Gastroesophageal sphincter (tissue), 4 donors: ENCODE measurements at places on chromosomes 13 and 19.
A peak's percentile ranks its signal among the peaks of the same experiment; 100 is the strongest.

GRCh38 chr13:74530011-74530410, 395.8 kb upstream of the KLF12 start:
- ATAC-seq = no peak

DNA sequence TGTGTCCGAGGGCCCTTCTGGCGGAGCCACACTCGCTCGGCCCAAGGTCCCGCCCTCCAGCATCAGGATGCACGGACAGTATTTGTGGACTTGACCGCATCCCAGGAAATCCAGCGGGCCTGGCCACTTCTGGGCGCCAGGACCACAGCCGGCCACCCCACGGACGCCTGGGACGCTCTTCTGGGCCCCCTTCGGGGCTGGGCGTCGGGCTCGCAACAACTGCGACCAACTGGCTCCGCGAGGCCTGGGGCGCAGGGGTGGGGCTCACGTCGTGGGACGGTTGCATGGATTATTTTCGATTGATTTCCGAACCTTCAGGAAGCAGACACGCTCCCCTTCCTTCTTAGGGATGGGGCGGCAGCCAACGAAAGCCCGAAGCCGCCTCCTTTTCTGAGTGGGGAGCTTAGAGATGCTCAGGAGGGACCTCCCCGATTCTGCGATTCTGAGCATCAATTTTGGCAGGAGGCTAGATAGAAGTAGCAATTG, 521 bp upstream of the NUP58 start:
- peak; percentile 32 for ATAC-seq

- ATAC-seq = no peak
These were observed 8.3 kb downstream of the TEKTIP1 start for GRCh38 chr19:3547301-3547731.

DNA sequence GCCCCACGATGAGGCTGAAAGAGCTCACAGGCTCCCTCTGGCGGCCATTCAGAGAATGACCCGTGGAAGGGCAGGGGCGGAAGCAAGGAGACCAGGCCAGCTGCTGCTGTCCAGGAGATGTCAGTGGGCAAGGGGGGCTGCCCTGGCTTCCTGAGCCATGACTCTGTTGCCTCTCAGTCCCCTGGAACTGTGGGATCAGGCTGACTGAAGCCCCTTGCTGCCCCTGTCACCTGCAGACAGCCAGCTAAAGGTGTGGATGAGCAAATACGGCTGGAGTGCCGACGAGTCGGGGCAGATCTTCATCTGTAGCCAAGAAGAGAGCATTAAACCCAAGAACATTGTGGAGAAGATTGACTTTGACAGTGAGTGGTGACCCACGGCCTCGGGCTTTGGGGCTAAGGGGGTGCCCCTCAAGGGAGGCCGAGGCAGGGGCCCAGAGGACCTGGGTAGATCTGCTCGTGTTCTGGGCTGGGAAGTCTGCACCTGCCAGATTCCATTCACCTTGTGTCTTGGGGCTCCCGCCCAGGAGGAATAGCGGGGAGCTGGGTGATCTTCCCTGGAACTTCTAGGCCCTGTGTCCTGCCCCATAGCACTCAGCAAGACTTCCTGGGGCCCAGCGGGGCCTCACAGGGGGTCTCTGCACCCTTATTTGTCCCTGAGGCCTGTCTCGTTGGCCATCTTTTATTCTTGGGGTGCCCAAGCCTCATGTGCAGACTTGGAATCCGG, 12.5 kb upstream of the ACTN4 start:
- peak; percentile 47 for ATAC-seq

DNA sequence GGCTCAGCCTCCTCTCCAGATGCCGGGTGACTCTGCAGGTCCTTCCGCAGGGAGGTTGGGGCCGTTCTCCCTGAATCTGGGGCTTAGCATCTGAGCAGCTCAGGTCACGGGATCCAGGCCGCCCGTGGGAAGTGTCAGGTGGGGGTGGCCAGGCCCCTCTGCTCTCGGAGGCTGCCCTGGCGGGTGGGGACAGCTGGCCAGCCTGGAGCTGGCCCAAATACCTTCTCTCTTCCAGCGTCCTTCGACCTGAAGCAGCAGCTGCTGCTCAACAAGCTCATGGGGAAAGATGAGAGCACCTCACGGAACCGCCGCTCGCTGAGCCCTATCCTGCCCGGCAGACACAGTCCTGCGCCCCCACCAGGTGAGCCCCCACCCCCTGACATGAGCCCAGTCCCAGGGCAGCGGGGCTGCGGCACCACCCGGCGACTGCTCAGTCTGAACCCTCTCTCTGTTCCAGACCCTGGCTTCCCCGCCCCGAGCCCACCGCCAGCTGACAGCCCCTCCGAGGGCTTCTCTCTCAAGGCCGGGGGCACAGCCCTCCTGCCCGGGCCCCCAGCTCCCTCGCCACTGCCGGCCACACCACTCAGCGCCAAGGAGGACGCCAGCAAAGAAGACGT, 19.1 kb downstream of the PEX11G start:
- no peak for ATAC-seq

- ATAC-seq = no peak
These were observed 41.4 kb upstream of the POU2F2 start for GRCh38 chr19:42173695-42174094.
